ENCODE measurements at places on chromosomes 7 and 10. TPM values are rescaled to one million over a fixed set of nuclear protein-coding genes. Genes with fewer than 3 reads are reported as not detected.

Gene HIP1
- 49.3 TPM for total RNA-seq

DNA sequence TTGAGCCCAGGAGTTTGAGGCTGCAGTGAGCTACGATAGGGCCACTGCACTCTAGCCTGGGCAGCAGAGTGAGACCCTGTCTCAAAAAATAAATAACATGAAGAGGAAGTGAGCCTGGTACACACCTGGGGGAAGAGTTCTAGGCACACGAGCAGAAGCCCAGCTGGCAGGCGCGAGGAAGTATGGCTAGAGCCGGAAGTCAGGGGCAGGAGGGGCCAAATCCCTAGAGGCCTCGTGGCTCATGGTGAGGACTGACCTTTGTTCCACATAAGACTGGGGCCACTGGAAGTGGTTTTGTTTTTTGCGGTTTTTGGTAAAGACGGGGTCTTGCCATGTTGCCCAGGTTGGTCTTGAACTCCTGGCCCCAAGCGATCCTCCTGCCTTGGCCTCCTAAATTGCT is 117.6 kb downstream of the HIP1 start:
- no peak for DNase-seq

Gene AHR
- total RNA-seq: 73.9 TPM

Gene PRR15
- 2.9 TPM for total RNA-seq

- no peak for DNase-seq
These were observed 200.5 kb downstream of the TCERG1L start for GRCh38 chr10:131111007-131111406.

GRCh38 chr7:20797462-20798080 is 10.9 kb upstream of the SP8 start:
- DNase-seq: no peak

- peak; percentile 16 for DNase-seq
These were observed 27.0 kb upstream of the HIBADH start for GRCh38 chr7:27689591-27690164.

DNA sequence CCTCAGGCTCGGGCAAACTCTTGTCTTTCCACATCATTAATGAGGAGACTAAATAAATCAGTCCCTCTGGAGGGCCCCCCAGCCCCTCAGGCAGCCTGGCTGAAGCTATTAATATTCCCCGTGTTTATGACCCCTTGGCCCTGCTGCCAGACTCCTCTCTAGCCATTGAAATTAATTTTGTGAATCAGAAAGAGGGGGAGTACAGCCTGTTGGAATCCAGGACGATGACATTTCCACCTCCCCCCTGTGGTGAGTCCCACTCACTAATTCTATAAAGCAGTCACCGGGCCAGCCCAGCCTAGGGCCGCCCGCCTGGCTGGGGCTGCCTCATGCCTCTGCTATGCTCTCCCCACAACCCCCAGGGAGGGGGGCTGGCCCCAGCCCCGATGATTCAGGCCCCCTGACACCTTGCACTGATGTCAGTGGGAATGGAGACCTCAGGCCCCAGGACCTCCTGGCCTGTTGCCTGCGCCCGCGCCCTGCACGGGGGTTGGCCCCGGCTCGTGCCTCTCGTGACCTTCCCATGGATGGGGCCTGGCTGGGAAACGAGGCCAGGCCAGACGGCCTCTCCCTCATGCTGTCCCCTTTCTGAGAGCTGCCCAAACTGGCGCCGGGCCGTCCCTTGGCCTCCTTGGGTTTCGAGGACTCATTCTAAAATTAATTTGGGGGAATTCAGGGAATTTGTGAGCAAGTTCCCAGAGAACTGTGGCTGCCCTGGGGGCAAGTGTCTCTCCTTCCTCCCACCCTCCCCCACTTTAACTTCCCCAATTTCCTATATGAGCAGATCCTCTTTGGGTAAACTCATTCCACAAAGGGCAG is 34.0 kb downstream of the TMEM270 start:
- no peak for DNase-seq

- no peak for DNase-seq
These were observed 108.7 kb downstream of the PCLO start for GRCh38 chr7:83053965-83054364.

DNA sequence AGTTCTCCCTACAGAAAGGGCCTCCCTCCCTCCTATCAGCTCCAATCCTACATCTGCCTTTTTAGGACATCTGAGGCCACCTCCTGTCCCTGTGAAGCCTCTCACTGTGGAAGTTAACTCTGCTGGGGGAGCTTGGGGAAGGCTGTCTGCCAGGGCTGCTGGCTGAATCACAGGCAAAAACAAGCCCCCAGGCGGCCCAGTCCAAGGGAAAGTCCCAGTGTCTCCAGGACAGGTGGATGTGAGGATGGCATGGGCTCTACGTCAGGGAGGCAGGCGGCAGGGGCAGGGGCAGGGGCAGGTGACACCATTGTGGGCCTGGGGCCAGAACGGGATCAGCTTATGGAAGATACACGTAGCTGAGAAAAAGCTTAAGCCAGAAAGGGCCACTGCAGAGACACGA is 240.2 kb downstream of the MAD1L1 start:
- no peak for DNase-seq

Gene VDAC2
- 178 TPM for total RNA-seq

DNA sequence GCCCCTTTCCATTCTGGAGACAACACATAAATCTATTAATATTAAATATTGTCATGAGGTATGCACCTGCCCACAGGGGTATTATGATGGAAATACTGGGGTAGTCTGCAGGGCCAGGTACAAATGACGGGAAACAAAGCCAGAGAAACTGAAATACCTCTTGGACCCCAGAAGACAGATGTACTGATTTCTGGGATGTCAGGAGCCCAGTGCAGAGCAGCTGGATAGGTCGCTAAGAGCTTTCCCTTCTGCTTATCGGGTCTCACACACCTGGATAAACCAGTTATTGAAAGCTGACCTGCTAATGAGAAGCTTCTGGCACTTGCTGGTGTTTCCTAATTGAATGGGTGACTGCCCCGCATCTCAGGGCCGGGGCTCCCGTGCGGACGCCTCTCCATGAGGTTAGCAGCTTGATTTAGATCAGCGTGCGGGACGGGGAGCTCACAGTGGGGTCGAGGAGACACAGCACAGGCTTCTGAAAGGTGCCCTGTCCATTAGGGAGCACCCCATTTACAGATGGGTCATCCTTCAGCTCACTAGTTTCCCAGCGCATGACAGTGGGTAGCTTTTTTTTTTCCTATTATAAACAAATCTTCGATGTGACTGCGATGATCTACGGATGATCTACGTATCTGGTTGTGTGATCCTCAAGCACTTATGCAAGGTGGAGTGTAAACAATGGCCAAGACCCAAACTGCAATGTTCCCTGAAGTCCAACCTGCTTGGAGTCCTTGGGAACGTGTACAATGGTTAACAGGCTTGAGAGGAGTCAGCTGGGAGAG is 1.5 kb upstream of the INSIG1 start:
- DNase-seq: no peak

- DNase-seq: no peak
These were observed 33.2 kb upstream of the PDE1C start for GRCh38 chr7:32103361-32103760.

- no peak for DNase-seq
These were observed 60.0 kb upstream of the ACSM6 start for GRCh38 chr10:95133997-95134396.

Gene PKD2L1
- total RNA-seq: 0.44 TPM

GRCh38 chr10:86047588-86047987 is 319.0 kb downstream of the GRID1 start:
- DNase-seq: no peak

DNA sequence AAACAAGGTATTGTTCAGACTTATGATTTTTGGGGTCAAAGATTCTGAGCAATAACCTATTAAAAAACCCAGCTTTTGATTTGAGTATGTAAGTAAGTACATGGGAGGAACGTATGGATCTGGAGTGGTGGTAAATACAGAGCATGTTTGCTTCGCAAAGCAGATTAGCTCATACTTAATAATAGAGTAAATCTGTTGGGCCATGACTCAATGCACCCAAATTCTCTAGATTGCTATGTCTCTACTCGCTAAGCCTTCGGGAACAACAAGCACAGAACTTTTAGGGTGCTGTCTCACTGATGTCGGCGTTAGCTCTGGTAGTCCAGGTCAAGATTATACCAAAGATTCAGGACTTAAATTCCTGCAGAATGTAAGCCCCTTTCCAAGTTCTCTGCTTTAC is 807 bp upstream of the MINPP1 start:
- no peak for DNase-seq

GRCh38 chr7:46352004-46352954 is 431.2 kb upstream of the IGFBP3 start:
- DNase-seq: peak; percentile 65

Gene GHRHR
- total RNA-seq: 7.5 TPM

GRCh38 chr10:72337039-72337629 is 17.6 kb downstream of the DNAJB12 start:
- peak; percentile 79 for DNase-seq

- DNase-seq: no peak
These were observed 411.9 kb upstream of the KLF6 start for GRCh38 chr10:4196771-4197390.

GRCh38 chr7:37590824-37591223 is 92.7 kb upstream of the GPR141 start:
- no peak for DNase-seq

- no peak for DNase-seq
These were observed 308.5 kb downstream of the REEP3 start for GRCh38 chr10:63829573-63830149.

GRCh38 chr7:138248609-138249008 is 172.3 kb downstream of the AKR1D1 start:
- DNase-seq: no peak

Gene PDE1C
- 2.9 TPM for total RNA-seq

Gene MTERF1
- 14.8 TPM for total RNA-seq

DNA sequence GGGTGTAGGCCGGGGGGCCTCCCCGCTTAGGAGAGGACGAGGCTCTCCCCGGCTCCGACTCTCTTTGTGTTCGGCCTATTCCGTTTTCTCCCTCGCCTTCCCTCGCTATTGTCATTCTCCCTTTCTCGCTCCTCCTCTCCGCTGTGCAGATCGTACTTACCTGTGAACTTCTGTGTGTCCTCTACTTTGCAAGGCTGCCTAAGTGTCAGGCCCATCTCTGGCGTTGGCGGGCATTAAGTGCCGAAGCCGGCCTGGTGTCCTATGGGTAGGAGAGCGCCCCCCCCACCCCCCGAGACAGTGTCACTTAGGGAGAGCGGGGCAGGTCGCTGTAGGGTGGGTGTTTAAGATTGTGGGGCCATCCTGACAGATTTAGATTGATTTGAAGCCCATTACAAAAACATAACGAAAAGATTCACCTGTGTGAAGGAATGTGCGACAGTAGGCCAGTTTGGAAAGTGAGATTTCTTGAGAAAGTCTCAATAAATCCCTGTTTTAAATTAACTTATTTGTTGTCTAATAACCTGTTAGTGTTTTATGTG is 579 bp downstream of the RBM33 start:
- no peak for DNase-seq

- DNase-seq: no peak
These were observed 21.9 kb downstream of the PCBD1 start for GRCh38 chr10:70866424-70866823.

GRCh38 chr7:150371996-150372270 is 3.3 kb downstream of the REPIN1 start:
- no peak for DNase-seq

DNA sequence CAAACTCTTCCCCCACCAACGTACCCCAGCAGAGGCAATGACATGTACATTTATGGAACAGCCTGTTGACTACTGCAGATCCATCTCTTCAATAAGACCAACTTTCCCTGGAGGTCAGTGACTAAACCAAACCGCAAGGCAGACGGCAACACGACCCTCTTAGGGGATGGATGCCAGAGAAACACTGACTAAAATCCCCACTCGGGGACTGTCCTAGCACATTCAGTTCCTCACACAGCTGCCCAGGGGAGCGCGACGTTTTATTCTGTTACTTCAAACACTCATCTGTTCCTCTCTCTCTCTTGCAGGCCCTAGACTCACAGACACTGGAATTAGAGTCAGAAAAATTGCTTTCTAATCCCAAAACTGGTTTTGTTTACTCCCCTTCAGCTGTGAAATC is 146.5 kb upstream of the PRSS1 start:
- DNase-seq: no peak

- no peak for DNase-seq
These were observed 17.3 kb downstream of the PRSS58 start for GRCh38 chr7:142240546-142240945.

- DNase-seq: no peak
These were observed 110.2 kb downstream of the ST8SIA6 start for GRCh38 chr10:17344206-17344605.

Gene PRLHR
- total RNA-seq: not detected

DNA sequence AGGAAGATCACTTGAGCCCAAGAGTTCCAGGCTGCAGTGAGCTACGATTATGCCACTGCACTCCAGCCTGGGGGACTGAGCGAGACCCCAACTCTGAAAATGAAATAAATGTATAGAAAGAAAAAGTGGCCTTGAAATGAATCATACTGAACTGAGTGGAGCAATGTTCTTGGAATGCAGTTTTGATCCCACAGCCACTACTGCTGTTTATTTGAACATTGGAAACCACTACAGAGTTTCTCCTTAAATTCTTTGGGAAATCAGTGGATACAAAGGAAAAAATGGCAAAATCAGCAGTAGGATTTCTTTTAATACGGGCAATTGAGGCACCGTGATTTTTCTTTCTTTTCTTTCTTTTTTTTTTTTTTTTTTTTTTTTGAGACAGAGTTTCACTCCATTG is 637.4 kb downstream of the GALNT17 start:
- DNase-seq: no peak

Gene UNCX
- total RNA-seq: not detected

Gene COL1A2
- total RNA-seq: 169 TPM

DNA sequence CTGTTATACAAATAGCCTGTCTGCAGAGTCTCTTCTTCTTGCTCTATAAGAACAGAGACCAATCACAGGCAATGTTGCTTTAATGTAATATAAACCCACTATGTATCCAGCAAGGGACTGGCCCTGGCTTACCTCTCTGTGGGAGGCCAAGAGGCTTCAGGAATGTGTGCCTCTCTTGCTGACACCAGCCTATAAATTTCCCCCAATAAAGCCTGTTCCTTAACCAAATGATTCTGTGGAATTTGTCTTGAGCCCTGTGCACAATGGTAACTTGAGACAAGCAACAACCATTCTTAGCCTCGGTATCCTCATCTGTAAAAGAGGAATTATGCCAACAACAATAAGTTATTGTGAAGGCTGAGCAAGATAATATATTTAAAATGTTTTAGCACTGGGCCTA is 563.7 kb downstream of the GRM8 start:
- DNase-seq: no peak

GRCh38 chr10:94210440-94211168 is 152.1 kb downstream of the NOC3L start:
- no peak for DNase-seq
